ENCODE measurements at places on chromosomes 3 and 15.
A peak's percentile ranks its signal among the peaks of the same experiment; 100 is the strongest.

DNA sequence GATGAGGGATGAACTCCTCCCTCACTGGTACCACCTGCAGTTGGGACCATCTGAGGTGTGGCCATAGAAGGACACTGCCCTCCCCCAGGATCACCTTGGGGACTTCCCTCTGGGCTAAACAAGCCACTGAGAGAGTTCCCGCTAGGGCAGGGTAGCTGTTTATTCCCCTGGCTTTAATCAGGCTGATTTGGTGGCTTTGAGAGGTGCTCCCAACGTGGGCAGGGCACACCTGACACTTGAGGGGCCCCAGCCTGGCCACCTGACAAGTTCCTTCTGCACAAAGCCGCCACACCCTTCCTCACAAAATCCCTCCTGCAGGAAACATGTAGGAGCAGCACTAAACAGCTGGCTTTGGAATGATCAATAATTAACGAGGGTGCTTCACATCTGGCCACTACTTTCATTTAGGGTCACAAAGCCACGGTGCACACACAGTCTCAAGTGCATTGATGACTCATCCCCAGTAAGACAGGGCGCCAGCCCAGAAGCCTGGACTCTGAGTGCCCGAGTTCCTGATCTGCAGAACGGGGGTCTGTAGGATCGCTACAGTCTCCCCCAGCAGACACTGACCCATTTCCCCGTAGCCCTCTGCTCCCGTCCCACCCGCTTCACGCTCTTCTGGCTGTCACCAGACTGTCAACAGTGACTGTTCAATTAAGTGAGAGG is 75.1 kb downstream of the ATP10A start:
- DNase-seq: no peak

DNA sequence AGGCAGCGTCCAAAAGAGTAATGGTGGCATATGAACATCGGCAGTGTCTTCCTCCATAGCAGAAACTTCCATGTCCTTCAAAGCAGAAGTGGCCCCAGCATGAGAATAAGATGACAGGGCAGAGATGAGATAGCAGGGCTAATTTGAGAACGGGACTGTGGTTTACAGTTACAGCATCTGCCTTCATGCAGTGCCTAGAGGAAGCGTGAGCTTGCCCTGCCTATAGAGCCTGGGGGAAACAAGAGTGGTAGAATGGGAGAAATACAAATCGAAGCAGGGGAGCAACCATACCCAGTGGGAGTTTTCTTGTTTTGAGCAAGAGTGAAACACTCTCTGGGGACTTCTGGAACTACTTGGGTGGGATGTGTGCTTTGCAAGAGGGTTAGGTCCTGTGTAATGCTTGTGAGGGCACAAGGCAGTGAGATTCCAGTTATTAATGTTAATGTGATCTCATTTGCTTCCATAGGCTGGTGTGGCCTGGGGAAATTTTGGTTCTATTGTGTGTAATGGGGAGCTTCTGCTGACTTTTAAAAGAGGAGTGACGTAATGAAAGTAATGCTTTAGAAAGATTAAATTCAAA is 616.9 kb downstream of the ZIC1 start:
- DNase-seq: no peak

DNA sequence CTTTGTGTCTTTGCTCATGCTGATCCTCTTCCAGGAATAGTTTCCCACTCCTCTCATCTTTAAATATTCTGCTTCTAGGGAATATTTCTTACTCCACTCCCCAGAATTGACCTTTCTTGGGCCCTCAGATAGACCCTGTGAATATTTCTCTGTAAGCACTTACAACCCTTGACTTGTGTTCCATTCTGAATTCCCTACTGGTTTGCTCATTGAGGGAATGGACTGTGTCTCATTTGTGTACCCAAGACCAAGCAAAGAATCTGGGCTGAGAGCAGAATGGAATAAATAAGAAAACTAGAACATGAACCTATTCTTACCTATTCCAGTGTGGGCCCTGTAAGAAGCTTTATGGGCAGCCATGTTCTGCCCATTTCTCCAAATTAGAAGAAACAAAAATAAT is 72.7 kb upstream of the TSPAN3 start:
- no peak for DNase-seq

DNA sequence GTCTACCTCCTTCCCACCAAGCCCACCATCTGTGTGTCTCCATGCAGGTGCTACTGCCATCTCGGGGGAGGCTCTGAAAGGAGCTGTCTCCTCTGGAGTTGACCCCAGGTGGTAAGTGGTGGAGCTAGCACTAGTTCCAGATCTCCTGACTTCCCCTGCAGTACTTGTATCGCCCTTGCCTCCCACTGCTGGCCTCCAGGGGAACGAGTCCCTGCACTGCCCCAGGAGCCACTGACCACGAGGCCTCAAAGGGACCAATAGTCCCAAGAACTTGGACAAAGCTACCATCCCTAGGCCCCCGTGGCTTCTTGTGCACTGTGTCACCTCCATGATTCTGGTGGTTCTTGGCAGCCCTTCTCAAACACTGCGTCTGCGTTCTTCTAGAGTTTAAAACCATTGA is 98.9 kb downstream of the TOP2B start:
- no peak for DNase-seq

DNA sequence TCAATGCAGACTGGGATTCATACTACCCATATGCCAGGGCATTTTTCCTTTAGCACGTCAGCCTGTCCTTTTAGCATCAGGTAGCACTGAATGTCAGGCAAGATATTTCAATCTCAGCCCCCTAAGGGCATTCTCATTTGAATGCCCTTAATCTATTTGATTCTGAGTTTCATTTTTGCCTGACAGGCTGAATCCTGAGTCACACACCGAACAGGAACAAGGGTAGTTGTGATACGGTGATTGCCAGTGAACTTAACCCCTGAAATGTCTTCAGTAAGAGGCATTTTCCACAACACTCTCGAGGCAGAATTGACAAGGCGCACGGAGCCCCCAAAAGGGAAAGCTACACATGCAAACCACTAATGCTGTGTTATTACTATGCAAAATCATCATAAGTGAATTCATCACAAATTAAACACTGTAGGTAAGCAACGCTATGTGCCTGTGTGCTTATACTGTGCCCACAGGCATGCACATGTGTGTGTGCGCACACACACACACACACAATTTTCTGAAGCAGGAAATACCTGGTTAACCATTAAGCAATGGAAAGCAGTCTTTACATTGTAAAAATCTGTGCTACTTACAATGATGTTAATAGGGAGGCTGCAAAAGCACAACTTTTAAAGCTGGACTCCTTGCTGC is 130.4 kb downstream of the ZNF385D start:
- DNase-seq: no peak

DNA sequence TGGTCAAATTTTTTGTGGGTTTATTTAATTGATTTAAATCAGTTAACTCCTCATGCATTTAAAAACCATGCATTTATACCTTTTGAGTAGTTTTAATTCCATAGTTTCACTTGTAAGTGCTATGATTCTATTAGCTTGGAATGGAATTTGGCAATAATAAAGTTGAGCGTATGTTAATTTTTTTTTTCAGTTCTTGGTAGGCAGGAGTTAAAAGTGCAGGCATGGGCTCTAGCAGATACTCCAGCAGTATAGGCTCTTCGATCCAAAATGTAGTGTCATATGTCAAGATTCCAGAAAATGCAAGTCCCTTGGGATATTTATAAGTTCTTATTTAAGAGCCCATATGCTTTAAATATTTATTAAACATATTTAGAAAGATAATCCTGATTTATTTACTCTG is 70.3 kb downstream of the LYSMD4 start:
- no peak for DNase-seq

DNA sequence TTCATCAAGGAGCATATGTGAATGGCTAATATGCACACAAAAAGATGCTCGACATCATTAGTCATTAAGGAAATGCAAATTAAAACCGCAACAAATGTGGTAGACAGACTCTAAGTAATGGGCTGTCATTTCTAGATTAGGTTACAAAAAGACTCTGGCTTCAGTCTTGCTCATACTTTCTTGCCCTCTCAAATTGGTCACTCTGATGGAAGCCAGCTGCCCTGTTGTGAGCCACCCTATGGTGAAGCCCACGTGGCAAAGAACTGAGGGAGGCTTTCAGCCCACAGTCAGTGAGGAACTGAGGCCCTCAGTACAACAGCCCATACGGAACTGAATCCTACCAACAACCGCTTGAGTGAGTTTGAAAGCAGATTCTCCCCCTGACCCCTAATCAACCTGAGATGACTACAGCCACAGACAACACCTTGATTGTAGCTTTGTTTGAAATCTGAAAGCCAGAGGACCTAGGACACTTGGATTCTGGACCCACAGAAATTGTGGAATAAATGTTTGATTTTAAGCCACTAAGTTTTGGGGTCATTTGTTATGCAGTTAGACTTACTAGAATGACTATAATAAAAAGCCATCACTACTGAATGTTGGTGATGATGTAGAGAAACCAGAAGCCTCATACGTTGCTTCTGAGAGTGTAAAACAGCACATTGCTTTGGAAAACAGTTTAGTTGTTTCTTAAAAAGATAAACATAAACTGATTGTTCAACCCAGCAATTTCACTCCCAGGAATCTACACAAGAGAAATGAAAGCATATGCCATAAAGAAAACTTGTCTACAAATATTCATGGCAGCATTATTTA is 45.7 kb downstream of the EHHADH start:
- peak; percentile 35 for DNase-seq

DNA sequence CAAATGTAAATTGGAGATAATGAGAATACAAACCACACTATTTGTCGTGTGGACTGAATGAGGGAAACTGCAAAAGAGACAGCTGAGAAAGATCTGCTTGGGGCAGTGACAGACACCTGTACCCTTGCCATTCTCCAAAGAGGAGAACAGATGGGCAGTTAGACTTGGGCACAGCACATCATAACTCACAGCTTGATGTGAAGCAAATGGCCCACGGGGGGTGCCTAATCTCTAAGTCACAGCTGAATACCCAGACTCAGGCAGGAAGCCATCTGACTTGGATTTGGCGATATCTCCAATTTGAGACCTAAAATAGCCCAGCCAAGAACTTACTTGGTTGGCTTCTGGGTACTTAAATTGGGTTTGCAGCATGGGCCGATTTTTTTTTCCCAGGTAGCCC is 10.0 kb upstream of the SLC6A11 start:
- DNase-seq: no peak

DNA sequence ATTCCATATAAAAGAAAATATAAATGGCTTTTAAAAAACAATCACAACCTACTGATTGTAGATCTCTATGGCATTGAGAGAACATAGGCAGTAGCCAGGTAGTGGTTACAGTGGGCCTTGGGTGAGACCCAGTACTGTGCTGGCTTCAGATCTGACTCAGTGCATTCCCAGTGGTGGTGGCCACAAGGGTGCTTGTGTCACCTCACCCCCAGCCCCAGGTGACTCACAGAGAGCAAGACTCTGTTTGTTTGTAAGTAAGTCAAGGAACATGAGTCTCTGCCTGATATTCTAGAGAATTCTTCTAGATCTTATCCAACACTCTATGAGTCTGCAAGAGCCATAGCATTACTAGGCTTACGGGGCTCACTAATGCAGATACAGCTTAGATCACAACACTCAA is 118.8 kb upstream of the AZI2 start:
- DNase-seq: no peak

DNA sequence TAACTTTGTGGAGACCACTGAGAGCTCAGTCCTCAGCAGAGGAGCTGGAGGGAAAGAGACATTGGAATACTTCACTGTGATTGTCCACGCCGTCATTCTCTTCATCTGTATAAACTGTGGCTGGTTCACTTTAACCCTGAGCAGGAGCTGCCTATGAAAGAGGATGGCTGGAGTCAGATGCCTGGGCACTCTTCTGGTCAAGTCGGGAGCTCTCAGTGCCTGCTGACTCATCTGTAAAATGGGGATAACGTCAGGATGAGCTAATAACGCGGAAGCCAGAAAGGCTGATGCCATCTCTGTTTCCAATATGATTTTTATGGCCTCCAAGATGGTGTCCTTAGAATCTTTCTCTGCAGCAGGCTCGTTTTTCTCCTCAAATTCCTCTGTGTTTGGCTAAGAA is 51.6 kb upstream of the MRPS22 start:
- no peak for DNase-seq

DNA sequence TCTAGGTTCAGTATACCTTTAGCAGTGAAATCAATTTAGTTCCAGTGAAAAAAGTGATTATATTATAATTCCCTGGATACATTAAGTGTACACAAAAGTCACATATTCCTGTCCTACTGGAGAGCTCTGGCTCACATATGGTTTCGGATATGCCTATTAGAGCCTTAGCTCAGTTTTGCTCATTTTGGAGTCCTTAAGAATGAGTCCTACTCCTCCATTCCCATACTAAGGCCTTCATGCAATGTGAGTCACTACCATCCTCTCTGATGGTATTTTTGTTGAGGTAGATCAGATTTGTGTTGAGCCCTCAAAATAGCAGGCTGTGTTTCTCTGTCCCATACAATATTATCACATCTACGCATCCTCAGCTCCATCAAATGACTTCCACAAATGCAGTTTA is 294.2 kb upstream of the COL8A1 start:
- no peak for DNase-seq

GRCh38 chr15:65767895-65768294 is 24.2 kb downstream of the DENND4A start:
- no peak for DNase-seq

DNA sequence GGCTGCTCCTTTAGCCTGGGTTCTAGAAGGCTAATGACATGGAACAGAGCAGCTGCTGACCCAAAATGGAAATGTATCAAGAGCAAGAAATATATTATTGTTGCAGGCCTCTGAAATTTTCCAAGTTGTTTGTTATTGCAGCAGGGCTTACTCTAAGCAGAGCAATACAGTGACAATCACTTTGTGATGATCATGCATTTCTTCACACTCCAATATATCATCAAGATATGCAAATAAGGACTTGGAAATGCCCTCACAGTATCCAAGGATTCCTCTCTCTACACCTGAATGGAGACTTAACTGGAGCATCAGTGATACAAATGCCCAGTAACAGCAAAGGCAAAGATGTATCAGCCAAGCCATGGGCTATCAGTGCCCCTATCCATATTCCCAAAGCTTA is 89.6 kb downstream of the PDZRN3 start:
- no peak for DNase-seq

DNA sequence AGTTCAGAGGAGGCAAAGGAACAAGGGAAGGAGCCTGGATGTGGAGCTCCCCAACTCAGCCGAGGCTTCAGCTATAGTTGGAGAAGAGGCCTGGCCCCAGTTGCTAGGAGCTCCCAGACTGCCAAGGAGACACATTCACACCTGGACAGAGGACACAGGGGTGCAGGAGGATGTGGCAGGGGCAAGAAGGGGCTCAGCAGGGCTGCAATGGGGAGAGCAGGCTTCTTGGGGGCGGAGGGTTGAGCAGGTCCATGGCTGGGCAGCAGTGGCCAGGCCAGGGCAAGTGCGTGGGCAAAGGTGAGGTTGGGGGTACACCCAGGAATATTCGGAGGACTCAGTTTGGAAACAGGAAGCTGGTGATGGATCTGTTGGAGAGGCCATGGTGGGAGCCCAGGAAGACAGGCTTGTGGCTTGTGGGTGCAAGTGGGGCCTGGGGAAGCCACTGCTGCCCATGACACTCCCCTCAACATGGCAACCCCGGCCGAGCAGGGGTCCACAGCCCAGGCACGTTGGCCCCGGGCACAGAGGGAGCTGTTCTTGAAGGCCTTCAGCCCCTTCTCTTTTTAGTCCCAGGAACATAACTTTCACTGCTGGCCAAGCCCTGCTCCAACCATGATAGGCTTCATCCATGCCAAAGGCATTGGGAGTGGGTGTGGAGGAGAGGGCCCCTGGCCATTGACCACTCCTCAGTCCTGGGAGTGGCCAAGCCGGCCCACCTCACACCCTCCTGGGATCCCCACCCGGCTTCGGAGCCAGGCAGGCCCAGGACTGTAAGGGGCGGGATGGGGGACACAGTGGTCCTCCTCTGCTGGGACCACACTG is 33.3 kb downstream of the TSPAN3 start:
- no peak for DNase-seq

Data from neural progenitor cell (in vitro differentiated cells).